Activated CD8-positive, alpha-beta T cell treated with anti-CD3 and anti-CD28 coated beads, Interleukin-2, amount 10 ng/mL, durations not matched to agents 7 days and 5 days (primary cell): ENCODE measurements at places on chromosomes 11 and 22.

GRCh38 chr22:41508770-41509170, 35.5 kb downstream of the POLR3H start:
- H3K27me3 ChIP-seq, result no peaks in the 10 kb centered on the region
- no peak for DNase-seq
- no peak overlapping the region for H3K4me3 ChIP-seq
- no peak overlapping the region for H3K27ac ChIP-seq

DNA sequence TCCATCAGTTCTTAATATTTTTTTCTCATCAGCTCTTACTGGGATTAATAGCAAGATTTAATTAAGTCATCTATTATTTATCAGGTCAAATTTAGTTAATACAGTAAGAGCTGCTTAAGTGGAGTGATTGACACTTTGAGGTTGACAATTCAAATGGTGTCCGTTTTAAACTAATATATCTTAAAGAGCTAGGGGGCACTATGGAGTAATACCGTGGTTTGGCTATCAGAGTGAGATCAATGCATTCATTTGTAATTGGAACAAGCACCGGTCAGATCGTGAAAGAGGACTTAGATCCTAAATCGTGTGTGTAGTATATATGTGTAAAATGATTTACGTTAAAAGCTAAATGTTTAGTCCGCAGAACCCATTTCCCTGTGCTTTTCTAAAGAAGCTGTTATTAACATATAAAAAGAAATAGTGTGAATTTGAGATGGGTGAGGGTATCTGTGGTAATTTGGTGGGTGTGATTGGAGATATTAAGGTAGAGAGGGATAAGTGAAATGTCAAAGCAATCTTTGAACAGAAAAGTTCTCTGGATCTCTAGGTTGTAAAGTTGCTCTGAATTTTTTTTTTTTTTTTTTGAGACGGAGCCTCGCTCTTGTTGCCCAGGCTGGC, 2.3 kb downstream of the SIK2 start:
- peaks cover 27% of the 10 kb centered on the region for H3K4me1 ChIP-seq
- H3K27me3 ChIP-seq, result no peaks in the 10 kb centered on the region
- DNase-seq, result no peak

DNA sequence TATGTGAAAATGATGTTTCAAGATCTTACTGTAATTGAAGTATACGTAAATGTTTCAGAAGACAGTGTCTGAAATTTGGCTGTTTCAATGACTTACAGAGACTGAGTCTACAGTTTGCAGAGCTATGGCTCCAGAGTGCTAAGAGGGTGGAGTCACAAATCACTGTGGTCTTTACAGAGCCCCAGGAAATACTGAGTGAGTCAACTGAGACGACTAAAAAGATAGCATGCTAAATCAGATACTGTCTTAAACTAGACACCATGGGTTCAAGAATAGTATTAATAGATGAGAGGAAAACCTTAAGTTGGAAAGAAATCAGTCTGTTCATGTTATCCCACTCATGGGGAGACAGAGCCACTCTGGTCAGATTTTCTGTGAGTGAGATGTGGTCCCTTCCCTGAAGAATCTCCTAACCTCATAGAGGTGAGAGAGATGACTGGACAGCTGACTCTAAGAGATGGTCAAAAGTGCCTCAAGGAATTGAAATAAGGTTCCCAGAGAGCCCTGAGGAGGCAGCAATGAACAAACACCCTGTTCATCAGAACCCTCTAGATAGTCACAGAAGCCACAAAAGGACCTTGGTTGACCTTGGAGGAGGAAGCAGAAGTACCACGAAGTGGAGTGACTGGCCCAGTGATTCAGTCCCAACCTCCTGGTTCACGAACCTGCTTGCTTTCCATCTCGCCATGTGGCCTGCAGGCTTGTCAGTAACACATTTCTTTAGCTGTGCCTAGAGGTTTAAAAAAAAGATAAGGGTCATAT, 30.2 kb downstream of the C11orf91 start:
- no peaks in the 10 kb centered on the region for H3K36me3 ChIP-seq
- DNase-seq, result no peak
- H3K4me3 ChIP-seq, result no peak overlapping the region
- H3K4me1 ChIP-seq, result peaks cover 5% of the 10 kb centered on the region
- no peak overlapping the region for H3K27ac ChIP-seq
- H3K27me3 ChIP-seq, result peaks cover 19% of the 10 kb centered on the region

GRCh38 chr11:8689726-8690255, 7.2 kb downstream of the RPL27A start:
- H3K36me3 ChIP-seq, result peaks cover 75% of the 10 kb centered on the region
- no peak for DNase-seq
- H3K27me3 ChIP-seq, result no peaks in the 10 kb centered on the region

GRCh38 chr22:31055635-31056159, 25.4 kb upstream of the SMTN start:
- no peaks in the 10 kb centered on the region for H3K36me3 ChIP-seq
- DNase-seq, result no peak
- H3K4me3 ChIP-seq, result no peak overlapping the region
- H3K4me1 ChIP-seq, result no peaks in the 10 kb centered on the region
- no peak overlapping the region for H3K27ac ChIP-seq

DNA sequence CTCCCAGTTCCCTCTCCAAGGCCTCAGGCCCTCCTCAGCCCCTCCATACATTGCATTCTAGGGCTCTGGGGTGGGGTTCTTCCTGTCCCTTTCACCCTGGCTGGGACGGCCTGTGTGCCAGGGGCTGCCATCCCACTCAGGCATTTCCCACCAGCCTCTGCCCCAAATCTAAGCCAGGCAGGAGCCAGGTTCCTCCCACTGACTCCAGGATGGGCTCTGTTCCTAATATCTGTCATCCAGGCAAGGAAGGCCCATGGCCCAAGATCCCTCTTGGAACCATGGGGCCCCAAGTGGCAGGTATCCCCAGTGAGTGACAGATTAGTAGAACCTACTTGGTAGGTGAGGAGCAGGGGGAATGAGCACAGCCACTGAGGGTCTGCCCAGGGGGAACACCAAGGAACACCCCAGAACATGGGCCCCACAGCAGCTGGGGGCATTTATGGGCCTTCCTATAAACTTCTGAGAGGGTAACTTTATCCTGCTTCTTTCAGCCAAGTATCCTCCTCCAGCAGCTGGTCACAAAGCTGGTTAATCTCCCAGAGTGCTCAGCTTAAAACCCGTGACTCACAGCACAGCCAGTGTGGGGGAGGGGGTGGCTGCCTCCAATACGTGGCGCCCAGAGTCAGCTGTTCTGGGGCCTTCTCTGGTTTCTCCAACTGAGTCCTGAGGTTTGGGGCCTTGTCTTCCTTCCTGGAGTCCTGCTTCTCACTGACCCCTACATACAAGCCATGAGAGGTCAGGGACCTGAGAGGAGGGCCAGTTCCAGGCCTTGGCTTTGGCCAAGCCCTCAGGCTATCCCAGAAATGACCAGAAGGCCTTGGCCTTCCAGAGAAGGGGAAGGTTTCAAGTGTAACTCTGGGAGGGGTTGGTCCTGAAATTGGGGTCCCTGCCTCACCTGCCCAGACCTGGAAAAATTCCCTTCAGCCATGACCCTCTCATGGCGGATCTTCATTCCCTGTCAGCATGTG, 19.9 kb upstream of the MYOD1 start:
- no peaks in the 10 kb centered on the region for H3K4me1 ChIP-seq
- DNase-seq, result no peak
- no peak overlapping the region for H3K27ac ChIP-seq
- no peaks in the 10 kb centered on the region for H3K36me3 ChIP-seq
- H3K27me3 ChIP-seq, result peaks cover 26% of the 10 kb centered on the region
